ENCODE measurements at places on chromosomes 5 and 9.
A peak's percentile ranks its signal among the peaks of the same experiment; 100 is the strongest.

DNA sequence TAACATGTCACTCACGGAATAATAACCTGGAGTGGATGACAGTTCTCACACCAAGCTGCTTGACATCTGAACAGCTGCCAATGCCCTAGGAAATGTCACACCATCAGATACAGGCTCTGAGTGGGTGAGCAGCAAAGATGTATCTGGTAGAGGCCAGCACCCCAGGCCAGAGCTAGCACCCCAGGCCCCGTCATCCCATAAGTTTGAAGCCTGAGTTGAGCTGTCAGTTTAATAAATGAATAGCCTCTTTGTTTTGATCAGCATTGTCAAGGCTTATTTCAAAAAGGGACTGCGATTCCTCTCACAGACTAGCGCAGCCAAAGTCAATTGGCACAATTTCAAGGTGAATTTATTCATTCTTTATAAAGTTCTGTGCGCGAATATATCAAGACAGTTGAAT lies 1327.1 kb downstream of the MAT2B start:
- no peak for DNase-seq

GRCh38 chr5:53038196-53038847 lies 49.2 kb downstream of the ITGA2 start:
- no peak for DNase-seq

- DNase-seq, result no peak
Observed at GRCh38 chr5:38112938-38113337, 145.4 kb upstream of the EGFLAM start.

DNA sequence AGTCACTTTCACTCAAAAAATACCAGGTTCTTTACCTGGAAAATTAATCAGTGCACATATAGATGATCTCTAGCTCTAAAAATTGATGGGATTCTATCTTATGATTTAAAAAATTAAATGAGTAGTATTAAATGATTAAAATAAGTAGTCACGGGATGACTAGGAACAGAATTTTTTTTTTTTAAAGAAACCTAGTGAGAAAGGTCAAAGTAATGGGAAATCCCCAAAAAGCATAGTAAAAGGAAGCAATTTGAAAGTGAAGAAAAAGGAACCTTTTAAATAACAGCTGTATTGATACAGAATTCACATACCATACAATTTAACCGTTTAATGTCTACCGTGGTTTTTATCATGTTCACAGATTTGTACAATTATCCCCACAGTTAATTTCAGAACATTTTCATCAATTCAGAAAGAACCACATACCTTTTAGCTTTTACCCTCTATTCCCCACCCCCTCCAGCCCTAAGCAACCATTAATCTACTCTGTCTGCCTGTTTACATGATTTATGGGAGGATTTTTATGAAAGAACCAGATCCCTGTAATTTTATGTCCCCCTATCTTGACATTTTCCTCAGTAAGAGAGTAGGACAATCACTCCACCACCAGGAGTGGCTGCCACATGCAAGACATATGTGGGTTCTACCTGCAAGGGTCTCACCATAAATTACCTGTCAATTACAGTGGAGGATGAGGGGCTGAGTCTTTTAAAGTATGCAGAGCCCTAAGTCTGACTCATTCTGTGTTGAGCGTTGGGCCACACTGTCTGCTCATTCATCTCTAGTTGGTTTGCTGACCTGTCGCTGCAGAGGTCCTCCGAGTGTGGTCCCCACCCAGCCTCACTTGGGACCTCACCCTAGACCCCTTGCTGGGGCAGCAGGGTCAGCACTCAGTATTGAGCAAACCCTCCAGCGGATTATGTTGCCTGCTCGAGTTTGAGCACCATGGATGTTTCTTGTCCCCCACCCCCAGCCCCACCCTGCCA lies 16.0 kb downstream of the ANKRD33B start:
- no peak for DNase-seq

DNA sequence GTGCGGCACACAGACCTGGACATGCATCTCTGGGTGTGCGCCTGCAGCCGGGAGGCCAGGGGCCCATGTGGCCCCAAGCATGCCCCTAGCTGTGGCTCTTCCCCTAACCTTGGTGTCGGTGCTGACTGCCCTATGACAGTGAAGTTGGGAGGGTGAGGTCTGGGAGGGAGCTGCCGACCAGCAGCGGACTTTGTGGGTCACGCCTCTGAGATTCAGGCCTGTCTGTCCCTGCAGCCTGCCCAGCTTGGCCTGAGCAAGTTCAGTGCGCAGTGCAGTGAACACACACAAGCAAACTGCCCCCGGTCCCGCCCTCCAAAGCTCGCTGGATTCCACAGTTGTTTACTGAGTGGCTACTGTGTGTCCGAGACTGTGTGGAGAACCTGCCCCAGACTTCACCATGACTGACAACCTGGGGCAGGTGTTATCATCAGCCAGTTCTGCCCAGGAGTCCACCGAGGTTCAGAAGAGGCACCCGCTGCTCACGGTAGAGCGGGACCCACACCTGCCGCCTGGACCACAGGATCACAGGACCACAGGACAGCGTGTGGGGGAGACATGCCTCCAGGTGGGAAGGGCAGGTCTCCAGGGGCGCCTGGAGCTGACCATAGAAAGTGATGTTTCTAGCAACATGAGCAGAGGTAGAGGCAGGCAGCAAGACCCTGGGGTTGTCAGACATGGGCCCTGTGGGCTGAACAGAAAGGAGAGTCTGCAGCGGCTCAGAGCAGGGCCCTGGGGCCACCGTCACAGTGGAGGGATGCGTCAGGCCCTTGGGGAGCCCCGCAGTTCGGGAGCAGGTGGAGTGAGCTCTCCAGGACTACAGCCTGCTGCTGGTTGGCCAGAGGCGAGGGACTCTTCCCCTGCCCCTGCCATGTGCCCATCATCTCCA lies 105.1 kb downstream of the PHF2 start:
- no peak for DNase-seq

DNA sequence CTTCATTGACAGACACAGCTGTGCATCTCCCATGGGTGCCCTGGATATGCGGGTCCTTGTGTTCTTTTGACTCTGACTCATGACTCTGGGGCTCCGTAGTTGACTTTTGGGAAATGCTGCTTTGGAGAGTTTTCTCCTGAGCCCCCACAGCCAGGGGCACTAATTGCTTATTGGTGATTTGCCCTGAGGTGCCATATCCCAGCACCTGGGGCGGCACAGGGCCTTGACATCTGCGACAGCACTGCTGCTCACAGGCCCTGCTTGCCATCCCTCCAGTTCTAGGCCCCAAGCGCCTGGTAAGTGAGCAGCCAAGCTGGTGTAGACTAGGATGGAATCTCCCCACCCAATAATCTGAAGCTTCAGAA lies 75.1 kb downstream of the AMBP start:
- no peak for DNase-seq

DNA sequence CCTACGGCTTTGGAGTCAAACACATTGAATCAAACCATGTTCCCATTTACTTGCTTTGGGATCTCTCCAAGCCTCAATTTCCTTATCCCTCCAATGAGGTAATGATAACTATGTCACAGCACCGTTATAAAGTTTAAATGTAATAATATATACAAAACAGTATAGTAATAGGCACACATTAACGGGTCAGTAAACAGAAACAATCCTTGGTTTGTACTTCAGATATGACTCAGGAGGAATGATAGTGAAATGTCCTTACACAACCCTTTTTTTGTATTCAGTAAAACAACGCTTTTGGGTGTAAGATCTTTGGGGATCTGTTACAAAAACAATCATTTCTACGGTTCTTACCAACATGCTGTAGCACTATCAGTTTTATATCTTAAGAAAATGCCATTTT lies 178.5 kb upstream of the GNA14 start:
- DNase-seq, result no peak

DNA sequence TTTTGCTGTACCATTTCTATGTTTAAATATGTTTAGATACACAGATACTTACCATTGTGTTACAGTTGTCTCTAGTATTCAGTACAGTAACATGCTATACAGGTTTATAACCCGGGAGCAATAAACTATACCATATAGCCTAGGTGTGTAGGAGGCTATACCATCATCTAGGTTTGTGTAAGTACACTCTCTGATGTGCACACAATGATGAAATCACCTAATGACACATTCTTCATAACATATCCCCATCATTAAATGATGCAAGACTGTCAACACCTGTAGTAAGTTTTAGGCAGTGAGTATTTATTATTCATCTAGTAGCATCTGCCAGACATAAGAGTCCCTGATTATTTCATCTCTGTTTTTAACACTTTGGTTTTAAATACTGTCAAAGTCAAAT lies 7.3 kb upstream of the DHFR start:
- DNase-seq, result no peak

DNA sequence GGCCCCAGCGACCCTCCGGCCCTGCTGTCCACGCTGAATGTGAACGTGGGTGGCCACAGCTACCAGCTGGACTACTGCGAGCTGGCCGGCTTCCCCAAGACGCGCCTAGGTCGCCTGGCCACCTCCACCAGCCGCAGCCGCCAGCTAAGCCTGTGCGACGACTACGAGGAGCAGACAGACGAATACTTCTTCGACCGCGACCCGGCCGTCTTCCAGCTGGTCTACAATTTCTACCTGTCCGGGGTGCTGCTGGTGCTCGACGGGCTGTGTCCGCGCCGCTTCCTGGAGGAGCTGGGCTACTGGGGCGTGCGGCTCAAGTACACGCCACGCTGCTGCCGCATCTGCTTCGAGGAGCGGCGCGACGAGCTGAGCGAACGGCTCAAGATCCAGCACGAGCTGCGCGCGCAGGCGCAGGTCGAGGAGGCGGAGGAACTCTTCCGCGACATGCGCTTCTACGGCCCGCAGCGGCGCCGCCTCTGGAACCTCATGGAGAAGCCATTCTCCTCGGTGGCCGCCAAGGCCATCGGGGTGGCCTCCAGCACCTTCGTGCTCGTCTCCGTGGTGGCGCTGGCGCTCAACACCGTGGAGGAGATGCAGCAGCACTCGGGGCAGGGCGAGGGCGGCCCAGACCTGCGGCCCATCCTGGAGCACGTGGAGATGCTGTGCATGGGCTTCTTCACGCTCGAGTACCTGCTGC lies 839 bp downstream of the KCNV2 start:
- no peak for DNase-seq

- no peak for DNase-seq
Observed at GRCh38 chr9:131385296-131385695, 8.6 kb upstream of the PRRC2B start.

GRCh38 chr9:14749741-14750211 lies 27.2 kb upstream of the CER1 start:
- peak; percentile 46 for DNase-seq

GRCh38 chr9:111898331-111899096 lies 1.9 kb downstream of the UGCG start:
- DNase-seq, result no peak

GRCh38 chr5:107154593-107154992 lies 516.1 kb downstream of the EFNA5 start:
- DNase-seq, result no peak

DNA sequence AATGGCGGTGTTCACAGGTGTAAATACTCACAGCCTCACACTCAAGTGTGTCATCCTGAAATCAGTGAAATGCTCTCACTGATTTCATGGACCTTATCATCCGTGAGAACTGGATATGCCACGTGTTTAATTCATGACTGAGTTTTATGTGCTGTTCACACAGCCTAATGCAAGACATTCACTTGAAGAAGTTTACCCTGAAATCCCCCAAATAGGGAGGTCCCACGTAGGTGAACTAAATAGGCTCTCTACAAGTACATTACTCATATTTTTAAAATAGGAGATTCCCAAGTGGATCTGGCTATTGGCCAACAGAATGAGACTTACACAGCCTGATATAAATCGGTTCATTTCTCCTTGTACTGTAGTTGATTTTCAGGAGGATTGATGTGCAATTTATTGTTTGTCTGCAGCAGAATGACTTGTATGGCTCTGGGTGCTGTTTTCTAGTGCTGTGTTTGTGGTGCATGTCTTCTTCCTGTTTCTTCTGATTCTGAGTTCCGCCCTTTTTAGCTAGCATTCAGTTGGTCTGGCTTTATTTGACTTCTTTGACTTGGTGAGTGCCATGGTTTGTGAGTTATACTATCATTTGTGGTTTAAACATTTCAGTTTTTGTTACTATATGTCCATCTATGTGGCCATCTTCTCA lies 25.1 kb downstream of the TRIO start:
- DNase-seq, result no peak

DNA sequence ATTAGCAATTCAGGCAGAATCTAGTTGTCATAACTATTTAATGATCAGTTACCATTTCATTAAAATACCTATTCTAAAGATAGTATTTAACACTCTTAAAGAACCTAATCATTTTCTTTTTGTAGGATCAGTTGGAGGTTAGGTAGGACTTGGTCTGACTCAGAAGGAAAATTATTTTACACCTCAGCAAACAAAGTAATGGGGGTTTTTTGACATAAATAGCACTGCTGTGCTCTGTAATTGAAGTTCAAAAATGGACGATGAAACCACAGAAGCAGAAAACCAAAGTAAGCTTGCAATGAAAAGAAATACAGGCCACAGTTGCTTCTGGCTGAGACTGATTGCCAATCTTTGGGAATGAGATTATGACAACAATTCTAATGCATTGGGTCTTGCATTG lies 187.0 kb upstream of the TRPM3 start:
- DNase-seq, result no peak

- DNase-seq, result no peak
Observed at GRCh38 chr9:125650271-125650737, 56.7 kb downstream of the MAPKAP1 start.

- no peak for DNase-seq
Observed at GRCh38 chr5:130316971-130317680, 412.9 kb downstream of the CHSY3 start.

- DNase-seq, result no peak
Observed at GRCh38 chr9:133171161-133171961, 7.6 kb upstream of the GBGT1 start.

- DNase-seq, result no peak
Observed at GRCh38 chr5:6861036-6861435, 147.8 kb downstream of the TENT4A start.

- no peak for DNase-seq
Observed at GRCh38 chr9:87039809-87040392, 92.6 kb upstream of the GAS1 start.

GRCh38 chr9:136720251-136720897 lies 8.0 kb downstream of the DIPK1B start:
- DNase-seq, result peak; percentile 52

DNA sequence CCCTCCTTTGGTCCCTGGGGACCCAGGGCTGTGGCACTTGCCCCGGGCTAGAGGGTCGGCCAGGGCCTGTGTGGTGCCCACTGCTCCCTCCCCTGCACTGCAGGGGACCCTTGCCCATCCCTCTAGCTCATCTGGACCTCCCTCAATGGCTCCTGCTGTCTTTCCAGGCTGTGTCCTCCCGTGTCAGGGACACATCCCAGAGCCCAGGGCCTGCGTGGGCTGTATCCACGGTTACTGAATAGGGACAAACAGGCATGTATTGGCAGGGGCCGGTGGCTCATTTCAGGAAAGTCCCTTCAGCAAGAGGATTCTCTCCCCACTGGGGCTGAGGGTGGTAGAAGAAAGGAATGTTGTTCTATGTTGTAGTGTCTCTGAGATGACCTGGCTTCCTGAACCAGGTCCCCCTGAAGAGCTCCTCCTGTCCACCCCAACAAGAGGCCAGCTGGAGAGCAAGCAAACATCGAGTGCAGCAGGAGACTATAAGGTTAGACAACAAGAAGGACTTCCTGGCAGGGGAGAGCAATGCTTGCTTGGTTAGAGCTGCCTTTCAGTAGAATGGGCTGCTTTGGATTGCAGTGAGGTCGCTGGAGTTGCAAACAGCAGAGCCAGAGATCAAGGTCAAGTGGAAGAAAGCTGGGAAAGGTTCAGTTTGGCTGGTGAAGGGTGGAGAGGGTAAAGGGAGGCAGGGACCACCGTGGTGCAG lies 1.0 kb upstream of the CRB2 start:
- DNase-seq, result peak; percentile 18

All from G401 (cell line).